NCI-H187 (cell line): ENCODE measurements at places on chromosomes 12 and 14.

GRCh38 chr12:64039281-64039871 lies 182.7 kb downstream of the KICS2 start:
- DNase-seq, result peak; percentile 60

DNA sequence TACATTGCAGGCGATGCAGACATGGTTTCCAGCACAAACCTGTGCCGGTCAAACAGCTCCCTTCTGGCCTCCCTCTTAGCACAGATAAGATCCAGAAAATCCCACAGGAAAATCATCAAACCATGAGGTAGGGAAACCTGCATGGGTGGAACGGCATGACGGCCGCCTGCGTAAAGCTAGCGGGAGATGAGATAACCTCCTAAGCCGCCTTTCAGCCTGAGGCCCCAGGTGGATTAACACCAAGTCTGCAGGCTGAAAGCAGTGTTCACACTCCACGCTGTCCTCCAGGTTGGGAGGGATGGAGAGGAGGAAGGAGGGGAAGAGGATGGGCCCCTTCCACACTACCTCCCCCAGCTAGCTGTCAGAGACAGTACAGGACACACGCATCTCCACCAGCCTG lies 63.8 kb downstream of the TSPAN11 start:
- no peak for DNase-seq

- DNase-seq, result no peak
Measured at GRCh38 chr12:55931780-55932550, 1.0 kb downstream of the DGKA start.

- DNase-seq, result no peak
Measured at GRCh38 chr14:39310051-39310450, 76.3 kb downstream of the MIA2 start.

- DNase-seq, result no peak
Measured at GRCh38 chr14:34983148-34983760, 462 bp downstream of the SRP54 start.

DNA sequence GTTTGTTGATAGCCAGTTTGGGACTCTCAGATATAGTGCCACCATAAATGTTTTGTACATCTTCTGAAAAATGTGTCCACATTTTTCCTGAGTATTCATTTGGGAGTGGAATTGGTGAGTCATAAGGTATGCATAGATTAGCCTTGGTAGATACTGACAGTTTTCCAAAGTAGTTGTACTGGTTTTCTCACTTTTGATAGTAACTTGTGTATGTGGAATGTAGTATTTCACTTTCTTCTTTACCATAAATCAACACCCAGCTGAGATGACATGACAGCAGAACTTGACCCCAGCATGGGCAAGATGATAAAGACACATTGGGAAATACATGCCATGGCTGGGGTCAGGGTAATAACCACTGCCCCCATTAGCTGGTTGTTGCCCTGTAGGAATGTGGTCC lies 5.4 kb downstream of the FBXW8 start:
- no peak for DNase-seq

DNA sequence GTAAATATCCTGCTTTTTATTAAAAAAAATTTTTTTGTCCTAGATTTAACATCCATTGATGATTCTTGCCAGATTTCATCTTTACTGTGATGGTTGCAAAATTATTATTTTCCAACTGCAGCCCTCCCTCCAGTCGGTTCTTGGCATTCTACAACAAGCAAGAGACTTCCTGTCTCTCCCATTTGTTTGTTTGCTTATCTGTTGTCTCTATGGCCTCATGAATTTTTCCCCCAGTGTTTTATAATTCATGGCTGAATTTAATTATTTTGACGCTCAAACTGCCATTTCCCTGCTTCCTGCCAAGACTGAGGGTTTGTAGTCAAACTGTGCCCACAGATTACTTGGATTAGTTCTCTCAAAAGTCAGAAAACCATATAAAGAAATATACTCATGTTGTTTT lies 25.9 kb downstream of the CGRRF1 start:
- no peak for DNase-seq

DNA sequence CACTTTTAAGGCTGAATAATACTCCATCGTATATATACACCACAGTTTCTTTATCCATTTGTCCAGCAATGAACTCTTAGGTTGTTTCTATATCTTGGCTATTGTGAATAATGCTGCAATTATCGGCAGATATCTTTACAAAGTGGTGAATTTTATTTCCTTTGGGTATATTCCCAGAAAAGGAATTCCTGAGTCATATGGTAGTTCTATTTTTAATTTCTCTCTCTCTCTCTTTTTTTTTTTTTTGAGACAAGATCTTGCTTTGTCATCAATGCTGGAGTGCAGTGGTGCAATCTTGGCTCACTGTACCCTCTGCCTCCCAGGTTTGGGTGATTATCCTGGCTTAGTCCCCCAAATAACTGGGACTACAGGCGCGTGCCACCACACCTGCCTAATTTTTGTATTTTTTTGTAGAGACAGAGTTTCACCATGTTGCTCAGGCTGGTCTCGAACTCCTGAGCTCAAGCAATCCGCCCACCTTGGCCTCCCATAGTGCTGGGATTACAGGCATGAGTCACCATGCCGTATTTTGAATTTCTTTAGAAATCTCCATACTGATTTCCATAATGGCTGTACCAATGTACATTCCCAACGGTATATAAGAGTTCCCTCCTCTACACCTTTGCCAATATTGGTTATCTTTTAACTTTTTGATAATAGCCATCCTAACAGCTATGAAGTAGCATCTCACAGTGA lies 98.4 kb downstream of the EFCAB11 start:
- DNase-seq, result no peak

GRCh38 chr14:71011479-71011878 lies 104.2 kb downstream of the PCNX1 start:
- no peak for DNase-seq

- DNase-seq, result peak; percentile 59
Measured at GRCh38 chr12:10673659-10674384, at the start of gene STYK1. Gene STYK1, minus strand, starts transcription at chr12:10674052. Its CDS starts 39,434 bp downstream, at chr12:10634618.

DNA sequence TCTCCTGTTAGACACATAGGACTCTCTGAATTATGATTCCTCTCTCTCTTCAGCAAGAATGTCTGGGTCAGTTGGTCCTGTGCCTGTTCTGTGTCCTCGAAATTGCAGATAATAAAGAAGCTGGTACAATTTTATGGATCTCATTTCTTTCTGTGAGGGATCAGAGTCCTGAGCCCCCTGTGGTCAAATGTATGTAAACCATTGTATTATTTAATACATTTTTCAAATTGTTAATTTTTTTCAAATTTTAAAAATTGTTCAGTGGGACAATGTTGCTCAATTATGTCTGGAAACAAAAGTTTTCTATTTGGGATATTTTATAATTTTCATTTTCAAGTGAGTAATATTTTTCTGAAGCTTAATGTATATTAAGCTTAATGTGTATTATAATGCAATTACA lies 513.5 kb downstream of the CCER1 start:
- no peak for DNase-seq

DNA sequence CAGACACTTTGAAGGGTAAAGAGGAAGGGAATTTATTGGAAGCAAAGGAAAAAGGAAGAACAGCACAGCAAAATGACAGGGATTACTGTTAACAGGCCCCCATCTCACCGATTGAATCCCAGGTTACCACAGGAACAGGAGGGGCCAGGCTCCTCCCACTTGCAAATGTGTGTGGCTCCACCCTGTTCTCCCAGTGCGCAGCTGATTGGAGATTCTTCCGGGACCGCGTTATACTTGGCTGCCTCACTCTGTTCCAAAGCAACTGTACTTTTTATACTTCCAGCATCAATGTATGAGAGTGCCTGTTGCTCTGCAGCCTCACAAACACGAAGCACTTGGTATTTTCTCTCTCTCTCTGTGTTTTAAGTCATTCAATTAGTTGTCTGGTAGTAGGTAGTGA lies 273.6 kb upstream of the MDGA2 start:
- DNase-seq, result no peak

GRCh38 chr12:70787612-70788011 lies 132.9 kb downstream of the PTPRR start:
- no peak for DNase-seq

- DNase-seq, result no peak
Measured at GRCh38 chr12:131901431-131902331, 7.3 kb downstream of the ULK1 start.

DNA sequence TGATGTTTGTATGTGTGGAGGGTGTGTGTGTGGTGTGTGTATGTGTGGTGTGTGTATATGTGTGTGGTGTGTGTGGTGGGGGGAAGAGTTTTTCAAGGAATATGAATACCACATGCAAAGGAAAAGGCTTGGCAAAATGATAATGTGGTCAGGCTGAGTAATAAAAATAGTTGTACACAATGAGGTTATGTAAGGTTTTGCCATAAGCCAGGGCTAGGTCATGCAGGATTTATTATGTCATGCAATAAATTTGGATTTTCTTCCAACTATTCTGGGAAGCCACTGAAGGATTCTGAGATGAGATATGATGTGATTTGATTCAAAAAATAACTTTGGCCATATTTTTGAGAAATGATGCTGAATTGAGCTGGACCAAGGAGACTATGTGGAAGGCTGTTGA lies 1191.6 kb upstream of the SEL1L start:
- DNase-seq, result no peak

GRCh38 chr12:42574851-42575266 lies 14.7 kb downstream of the PRICKLE1 start:
- no peak for DNase-seq

GRCh38 chr14:104109731-104110361 lies 24.3 kb downstream of the ASPG start:
- no peak for DNase-seq

DNA sequence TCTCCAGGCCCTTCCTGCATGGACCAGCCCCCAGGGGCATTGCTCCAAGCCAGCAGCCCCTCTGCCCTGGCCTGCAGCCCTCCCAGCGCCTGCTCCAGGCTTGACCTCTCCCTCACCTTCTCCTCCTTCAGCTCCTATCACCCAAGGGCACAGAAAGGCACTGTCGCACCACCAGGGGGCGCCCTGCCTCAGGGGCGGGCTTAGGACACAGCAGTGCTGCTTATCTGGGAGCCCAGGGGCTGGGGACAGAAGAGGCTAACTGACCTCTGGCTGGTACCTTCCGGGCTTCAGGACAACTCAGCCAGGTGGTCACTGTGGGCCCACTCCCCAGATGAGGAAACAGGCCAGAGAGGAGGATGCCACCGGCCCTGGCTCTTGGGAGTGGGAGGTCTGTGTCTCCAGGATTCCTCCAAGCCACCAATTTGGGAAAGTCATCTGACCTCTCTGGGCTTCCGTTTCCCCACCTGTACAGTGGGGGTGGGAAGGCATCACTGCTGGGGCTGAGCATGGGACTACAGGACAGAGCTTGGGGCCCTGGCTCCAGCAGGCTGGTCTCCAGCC lies 25.3 kb upstream of the GPR132 start:
- peak; percentile 67 for DNase-seq

DNA sequence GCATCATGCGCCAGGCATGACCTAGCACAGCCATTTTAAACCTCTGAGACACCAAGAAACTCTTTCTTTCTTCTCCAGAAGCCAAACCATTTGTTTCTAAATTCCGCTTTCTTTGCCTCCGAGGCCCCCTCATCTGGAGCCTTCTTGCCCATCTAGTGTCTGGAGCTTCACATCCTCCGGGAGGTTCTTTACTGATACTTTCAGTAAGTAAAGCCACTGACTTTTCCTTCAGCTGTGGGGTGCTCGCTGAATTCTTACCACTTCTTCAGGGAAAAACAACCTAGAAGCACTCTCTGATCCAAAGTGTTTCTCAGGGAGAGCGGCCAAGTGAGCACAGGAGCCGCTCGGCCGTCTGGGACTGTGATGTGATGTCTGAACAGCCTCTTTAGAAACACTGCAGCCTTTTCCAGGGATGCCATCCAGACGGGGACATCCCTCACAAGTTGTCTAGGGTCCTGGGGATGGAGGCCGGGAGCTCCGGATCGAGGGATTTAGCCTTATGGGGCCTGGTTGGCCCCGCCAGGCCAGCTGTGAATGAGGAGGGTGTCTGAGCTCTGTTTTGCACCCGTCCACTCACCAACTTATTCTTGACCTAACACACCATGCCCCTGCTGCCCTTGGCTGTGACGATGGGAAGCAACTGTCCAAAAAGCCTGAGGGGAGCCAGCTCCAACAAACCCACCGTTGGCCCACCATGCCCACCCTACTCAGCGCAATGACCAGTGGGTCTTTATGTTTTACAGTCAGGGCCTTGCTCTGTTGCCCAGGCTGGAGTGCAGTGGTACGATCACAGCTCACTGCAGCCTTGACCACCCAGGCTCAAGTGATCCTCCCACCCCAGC lies 160.6 kb downstream of the ZFP36L1 start:
- no peak for DNase-seq

- DNase-seq, result no peak
Measured at GRCh38 chr14:97878727-97879126, 1081.5 kb downstream of the VRK1 start.

GRCh38 chr12:99108924-99109323 lies 463.8 kb downstream of the APAF1 start:
- DNase-seq, result no peak
